Stimulated activated CD8-positive, alpha-beta memory T cell treated with anti-CD3 and anti-CD28 coated beads, Interleukin-7, amount 100 ng/mL, for 1 hour (primary cell): ENCODE measurements at places on chromosomes 6 and 20.

- no peak for DNase-seq
Observed at GRCh38 chr6:149049230-149049629, 268.3 kb upstream of the TAB2 start.

GRCh38 chr20:38303908-38304379 lies at the start of gene BPI:
TSS of gene BPI (plus strand) at chr20:38304156. CDS start at chr20:38304224, 68 bp downstream.
- no peak for DNase-seq

DNA sequence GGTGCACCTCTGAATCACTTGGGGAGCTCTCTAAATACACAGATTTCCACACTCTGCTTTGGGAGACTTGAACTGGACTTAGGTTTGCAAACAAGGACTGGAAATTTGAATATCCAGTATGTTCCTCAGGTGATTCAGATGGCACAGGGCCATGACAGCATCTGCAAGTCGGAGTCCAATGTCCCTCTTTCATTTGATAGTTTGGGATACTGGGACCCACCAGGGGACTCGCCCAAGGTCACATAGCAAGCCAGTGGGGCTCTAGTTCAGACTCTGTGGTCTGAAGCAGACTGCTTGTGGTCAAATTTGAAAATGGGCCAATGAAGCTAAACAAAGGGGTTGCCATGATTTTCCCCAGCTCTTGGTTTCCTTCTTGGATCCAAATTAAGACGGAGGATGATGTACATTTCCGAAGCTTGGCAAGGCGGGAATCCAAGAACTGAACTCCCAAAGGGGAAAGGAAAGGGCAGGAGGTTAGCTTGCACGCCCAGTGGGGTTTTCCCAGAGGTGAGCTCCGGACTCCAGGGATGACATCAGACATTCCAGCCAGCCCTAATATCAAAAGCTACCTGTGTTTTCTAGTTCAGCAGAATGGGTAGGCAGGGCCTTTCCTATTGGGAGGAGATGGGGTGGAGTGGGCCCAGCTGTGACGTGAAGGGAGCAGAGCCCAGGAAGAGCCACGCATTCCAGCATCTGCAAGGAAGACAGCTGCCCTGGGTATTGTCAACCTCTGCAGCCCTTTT lies 3.4 kb upstream of the SYS1 start:
- no peak for DNase-seq

- no peak for DNase-seq
Observed at GRCh38 chr20:3910853-3911252, 21.7 kb downstream of the PANK2 start.

GRCh38 chr6:27582928-27583725 lies 110.2 kb upstream of the ZNF184 start:
- DNase-seq, result no peak

DNA sequence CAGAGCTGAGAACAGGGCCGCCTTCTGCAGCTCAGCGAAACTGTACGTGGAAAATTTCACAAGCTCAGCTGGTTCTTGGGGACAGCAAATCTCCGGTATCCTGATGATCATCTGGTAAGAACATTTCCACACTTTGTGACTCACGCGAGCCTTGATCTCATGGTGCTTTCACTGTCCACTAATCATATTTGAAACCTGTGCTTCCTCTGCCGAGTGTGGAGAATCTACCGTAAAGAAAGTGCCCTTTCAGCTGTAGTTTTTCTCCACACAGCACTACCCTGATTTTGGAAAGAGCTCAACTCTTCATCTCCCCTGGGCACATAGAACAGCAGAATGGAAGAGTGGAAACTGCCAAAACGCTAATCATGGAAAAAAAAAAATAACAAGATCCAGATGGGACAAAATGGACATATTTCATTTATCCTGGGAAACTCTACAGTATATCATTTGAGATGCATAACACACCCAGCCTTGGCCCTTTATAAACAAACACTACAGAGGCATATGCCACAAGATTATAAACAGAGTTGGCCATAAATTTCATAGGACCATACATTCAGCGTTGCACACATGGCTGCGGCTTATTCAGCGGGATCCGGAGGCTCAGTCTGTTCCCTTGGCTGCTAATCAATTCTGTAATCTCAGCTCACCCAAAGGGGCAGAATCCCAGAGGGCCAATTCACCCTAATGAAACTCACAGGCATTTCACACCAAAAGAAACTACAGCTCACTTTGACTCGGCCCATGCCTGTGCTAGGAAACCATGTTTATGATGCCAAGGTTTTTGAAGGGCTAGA lies 434.5 kb downstream of the HDGFL1 start:
- DNase-seq, result no peak

DNA sequence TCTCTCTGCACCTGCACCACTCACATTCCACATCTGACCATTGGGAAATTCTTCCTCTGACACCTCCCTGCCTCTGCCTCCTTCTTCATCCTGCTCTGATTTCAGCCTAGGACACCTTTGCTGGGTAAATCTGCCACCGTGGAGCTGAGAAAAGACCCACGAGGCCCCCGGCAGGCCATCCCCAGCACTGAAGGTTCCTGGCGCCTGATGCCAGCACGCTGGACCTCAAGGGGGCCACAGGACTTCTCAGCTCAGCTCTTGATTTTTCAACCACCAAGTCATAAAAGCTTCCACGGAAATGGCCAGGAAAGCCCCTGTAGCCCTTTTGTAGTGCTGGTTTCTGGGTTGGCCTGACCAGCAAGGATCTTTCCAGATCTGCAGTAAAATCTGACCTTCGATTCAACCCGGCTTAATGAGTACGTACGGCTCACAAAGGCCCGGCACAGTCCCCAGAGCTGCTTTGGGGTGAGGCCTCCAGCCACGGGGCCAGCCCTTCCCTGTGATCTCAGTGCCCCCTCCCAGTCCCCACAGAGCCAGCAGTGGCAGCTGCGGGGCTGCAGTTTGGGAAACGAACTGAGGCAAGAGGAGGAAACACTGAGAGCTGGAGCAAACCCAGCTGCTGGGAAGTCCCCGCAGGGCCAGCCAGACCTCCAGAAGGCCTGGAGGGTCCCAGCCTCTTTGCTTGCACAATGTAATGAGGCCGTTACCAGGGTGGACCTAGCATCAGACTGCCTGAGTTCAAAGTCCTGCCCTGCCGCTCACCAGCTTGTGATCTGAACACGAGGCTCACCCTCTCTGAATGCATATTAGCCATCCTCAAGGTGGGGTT lies 157.5 kb downstream of the BMP7 start:
- no peak for DNase-seq

- no peak for DNase-seq
Observed at GRCh38 chr6:133301835-133302234, 60.7 kb downstream of the EYA4 start.

- DNase-seq, result peak; percentile 22
Observed at GRCh38 chr6:5851261-5851757, 155.4 kb downstream of the NRN1 start.

DNA sequence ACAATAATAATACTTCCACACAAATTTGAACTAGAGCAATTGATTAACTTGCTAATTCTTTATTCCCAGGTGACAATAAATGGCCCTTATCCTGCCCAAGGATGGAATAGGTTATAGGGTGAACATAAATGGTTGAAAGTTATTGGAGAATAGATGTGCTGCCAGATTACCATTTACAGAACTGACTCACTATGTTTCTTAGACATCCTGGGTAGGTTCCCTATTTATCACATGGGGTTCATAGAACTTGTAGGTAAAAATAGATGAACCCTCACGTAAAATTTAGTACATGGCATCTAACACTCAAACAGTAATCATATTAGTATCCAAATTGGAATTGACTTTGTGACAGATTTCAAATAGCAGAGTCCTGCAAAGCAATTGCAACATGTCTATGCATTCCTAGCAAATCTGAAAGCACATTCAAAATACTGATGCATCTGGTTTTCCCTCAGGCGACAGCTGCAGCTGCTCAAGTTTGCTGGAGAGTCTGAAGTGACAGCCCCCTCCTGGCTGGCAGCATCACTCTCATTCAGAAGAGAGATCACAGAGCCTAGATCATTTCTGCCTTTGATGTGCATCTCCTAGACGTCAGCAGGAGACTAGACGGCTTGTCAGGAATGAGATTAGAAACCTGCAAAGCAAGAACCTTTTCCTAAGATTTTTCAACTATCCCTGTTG lies 80.2 kb upstream of the RNF217 start:
- DNase-seq, result no peak

- no peak for DNase-seq
Observed at GRCh38 chr6:166515072-166515810, 71.2 kb downstream of the RAMACL start.

GRCh38 chr6:139367810-139368351 lies 6.6 kb downstream of the CITED2 start:
- DNase-seq, result no peak

GRCh38 chr6:146200176-146200575 lies 171.3 kb downstream of the GRM1 start:
- DNase-seq, result no peak

- no peak for DNase-seq
Observed at GRCh38 chr20:50077818-50078601, 34.9 kb downstream of the UBE2V1 start.

DNA sequence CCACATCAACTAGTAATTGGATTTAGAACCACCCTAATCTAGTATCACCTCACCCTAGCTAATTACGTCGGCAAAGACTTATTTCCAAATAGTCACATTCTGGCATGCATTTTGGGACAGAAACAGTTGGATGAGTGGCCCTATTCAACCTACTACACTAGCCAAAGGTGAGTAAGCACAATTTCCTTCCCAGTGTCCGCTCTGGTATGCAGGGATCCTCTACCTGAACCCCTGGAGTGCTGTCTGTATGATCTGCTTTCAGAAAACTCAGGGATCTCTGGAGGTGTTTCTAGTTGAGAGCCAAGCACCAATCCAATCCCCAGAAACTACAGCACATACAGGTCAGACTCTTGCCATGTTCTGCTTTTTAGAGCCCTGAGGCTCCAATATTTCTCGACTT lies 717.4 kb upstream of the MANEA start:
- DNase-seq, result no peak

DNA sequence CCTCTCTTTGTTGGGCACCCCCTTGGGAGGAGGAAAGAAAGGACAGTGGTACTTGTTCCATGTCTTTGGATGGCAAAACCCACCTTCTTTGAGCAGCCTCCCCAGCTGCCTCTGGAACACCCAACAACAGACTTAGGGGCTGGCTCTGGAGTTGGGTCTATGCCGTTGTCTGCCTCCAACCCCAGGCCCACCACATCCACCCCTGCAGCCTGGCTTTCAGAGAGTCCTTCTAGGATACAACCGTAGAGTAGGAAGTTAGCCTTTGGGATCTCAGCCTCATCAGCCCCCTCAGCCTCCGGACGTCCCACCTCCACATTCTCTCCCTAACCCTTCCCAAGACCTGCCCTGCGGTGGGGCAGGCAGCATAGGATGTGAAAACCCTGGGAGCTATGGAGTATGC lies 36.4 kb downstream of the FOXP4 start:
- DNase-seq, result no peak

- no peak for DNase-seq
Observed at GRCh38 chr6:43979525-43979924, 147.7 kb downstream of the MRPL14 start.

DNA sequence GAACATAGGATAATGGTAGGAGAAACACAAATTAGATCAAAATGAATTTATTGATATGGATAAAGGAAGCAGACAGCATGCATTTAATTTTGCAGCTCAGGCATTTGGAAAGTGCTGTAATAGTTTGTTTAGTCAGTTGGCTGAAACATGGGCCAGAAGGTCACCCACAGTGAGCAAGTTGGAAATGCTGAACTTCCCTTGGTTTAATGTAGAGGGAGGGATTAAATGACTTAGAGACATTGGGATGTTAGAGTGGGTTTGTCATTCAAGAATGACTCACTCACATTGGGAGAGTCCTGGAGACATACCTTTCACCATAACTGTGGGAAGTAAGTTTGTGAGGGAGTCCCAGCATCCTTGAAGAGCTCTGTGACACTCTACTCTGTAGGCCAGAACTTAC lies 231.5 kb upstream of the PLCB4 start:
- no peak for DNase-seq

DNA sequence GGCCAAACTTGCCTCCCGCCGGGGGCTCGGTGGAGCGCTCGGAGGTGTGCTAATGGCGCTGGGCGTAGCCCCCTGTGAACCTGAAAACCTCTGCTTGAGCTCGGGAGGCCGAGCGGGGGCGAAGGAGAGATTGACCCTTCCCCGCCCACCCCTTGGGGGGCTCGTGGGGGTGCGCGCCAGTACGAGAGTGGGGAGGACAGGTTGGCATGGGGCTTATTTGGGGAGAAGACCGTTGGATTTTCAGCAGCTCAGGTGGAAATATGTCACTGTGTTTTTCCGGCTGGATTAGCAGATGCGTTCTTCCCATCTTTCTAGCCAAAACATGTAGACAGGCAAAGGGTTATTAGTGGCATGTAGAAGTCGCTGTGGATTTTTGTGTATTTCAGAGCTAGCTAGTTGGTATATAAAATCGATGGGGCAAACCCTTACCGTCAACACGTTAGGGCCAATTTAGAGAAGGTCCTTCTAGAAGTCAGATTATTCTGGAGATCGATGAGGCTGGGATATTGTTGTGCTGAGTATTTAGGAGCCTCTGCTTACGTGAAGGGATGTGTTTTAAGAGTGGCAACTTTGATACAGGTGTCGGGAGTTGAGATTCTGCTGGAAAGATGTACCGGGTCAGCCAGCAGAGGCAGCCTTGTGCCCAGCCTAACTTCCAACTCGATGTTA lies 525 bp downstream of the NCOA7 start:
- no peak for DNase-seq

DNA sequence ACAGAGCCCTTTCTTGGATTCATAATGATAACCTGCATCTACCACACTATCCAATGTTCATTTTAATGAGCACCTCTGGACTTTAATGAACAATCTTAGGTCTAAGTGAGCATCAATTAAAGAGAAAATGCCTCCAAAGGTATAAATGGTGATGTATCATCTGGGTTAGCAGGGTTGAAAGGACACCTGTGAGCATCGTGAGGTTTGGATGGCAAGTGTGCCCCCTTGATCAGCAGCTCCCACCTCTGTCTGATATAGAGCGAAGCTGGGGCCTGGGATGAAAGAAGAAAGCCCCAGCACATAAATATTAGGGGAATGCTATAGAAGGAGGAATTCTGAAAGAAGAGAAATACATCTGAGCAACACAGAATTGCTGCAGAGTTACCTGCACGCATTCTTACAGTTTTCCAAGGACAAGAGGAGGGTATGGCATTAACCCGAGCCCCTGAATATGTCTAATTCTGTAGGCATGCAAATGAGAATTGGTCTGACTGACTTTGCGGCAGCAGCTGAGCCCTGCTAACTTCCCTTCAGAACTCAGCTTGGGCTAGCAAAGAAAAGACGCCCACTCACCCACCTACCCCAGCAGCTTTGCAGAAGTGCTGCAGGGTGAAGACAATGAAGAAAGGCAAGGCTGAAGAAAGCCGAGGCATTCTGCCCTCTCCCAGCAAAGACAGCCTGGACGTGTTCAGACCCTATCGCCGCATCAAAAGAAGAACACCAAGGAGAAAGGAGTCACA lies 136.2 kb downstream of the GMPR start:
- no peak for DNase-seq

DNA sequence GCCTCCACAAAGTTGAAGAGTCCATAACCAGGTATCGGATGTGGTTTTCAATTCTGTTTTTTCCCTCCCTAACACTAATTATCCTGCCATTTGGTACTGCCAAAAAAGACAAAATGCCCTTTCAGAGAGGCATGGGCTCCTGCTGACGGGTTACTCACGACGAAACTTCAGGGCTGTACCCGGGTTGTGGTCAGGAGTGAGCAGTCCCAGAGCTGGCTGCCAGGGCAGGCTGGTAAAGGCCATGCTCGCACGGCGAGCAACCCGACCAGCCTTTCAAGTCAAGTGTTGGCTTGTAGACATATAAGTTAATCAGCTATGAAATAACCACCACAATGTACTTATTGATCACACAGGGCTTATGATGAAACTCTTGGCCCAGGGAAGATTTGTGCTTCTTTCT lies 152.5 kb downstream of the FOXC1 start:
- no peak for DNase-seq
